ENCODE measurements at places on chromosomes 1 and 21. TPM values are rescaled to one million over a fixed set of nuclear protein-coding genes. Genes with fewer than 3 reads are reported as not detected.
A peak's percentile ranks its signal among the peaks of the same experiment; 100 is the strongest.

PTAFR gene
- 1.8 TPM for total RNA-seq

DNA sequence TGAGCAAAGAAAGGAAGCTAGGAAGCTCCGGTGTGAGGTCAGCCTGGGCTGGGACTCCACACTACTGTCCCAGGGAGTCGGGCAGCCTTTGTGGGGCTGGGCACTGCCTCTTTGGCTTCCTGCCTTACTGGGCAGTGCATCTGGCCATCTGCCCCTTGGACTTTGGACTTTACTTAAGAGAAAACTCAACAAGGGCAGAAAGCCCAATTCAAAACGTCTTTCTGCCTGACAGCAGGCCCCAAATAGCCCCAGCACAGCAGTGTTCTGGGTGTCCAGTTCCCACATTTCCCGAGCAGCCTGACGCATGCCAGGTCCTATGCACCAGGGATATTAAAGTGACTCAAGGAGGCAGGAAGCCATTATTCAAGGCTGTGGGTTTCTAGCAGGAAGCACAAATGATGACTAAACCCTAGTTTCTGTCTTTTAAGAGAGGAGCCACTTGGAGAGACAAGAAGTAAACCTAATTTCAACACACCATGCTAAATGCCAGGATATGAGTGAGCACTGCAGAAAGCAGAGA is 37.9 kb upstream of the EDEM3 start:
- DNase-seq, result peak; percentile 99
- H3K4me1 ChIP-seq, result peaks cover 17% of the 10 kb centered on the region
- H3K4me3 ChIP-seq, result no peak overlapping the region

GRCh38 chr1:158035976-158036583 is 42.6 kb downstream of the KIRREL1 start:
- H3K27me3 ChIP-seq, result no peaks in the 10 kb centered on the region
- H3K36me3 ChIP-seq, result peaks cover 39% of the 10 kb centered on the region
- H3K27ac ChIP-seq, result peak overlapping the region; percentile 77
- peaks cover 45% of the 10 kb centered on the region for H3K4me1 ChIP-seq

PADI4 gene
- not detected for total RNA-seq

NBL1 gene
- 70.4 TPM for total RNA-seq

- H3K27ac ChIP-seq, result peak overlapping the region; percentile 35
- H3K4me1 ChIP-seq, result no peaks in the 10 kb centered on the region
- no peak overlapping the region for H3K4me3 ChIP-seq
- peaks cover 85% of the 10 kb centered on the region for H3K36me3 ChIP-seq
Observed at GRCh38 chr1:154463512-154463990, 38.5 kb upstream of the TDRD10 start.

CD244 gene
- not detected for total RNA-seq

GRCh38 chr1:165936542-165936941 is 109.1 kb downstream of the UCK2 start:
- H3K4me3 ChIP-seq, result no peak overlapping the region
- peaks cover 10% of the 10 kb centered on the region for H3K27me3 ChIP-seq
- H3K27ac ChIP-seq, result no peak overlapping the region
- no peaks in the 10 kb centered on the region for H3K4me1 ChIP-seq
- no peaks in the 10 kb centered on the region for H3K36me3 ChIP-seq

UTS2 gene
- not detected for total RNA-seq

GRCh38 chr1:222914861-222915632 is 100.2 kb downstream of the DISP1 start:
- peaks cover 27% of the 10 kb centered on the region for H3K4me1 ChIP-seq
- no peaks in the 10 kb centered on the region for H3K36me3 ChIP-seq
- H3K27ac ChIP-seq, result no peak overlapping the region
- H3K4me3 ChIP-seq, result no peak overlapping the region
- DNase-seq, result peak; percentile 87

DNA sequence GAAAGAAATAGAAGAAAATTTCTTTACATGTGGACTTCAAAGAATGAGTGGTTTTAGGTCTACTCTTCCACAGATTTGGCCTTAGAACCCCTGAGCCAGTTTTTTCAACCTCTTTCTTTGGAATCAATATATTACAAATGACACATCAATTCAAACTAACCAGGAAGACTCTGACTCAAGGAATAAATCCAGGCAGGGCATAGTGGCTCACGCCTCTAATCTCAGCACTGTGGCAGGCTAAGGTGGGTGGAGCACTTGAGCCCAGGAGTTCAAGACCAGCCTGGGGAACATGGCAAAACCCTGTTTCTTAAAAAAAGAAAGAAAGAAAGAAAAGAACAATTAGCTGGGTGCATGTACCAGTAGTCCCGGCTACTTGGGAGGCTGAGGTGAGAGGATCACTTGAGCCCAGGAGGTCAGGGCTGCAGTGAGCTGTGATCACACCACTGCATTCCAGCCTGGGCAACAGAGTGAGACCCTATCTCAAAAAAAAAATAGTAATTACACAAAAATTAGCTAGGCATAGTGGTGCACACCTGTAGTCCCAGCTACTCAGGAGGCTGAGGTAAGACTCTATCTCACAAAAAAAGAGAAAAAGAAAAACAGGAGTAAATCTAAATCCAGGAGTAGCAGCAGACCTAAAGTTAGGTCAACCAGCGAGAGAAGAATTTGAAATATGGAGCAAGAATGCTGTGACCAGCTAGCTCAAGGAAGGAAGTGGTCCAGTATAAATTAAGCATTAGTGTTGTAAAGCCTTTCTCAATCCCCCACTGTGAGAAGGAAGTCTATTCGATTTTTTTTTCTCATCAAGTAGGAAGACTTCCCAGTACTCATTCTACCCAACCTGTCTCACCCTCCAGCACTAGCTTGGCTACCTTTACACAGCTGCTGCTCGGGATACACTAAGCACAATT is 1.9 kb downstream of the SORT1 start:
- peaks cover 42% of the 10 kb centered on the region for H3K4me1 ChIP-seq
- H3K36me3 ChIP-seq, result peaks cover 1% of the 10 kb centered on the region
- peak overlapping the region; percentile 78 for H3K4me3 ChIP-seq

DNA sequence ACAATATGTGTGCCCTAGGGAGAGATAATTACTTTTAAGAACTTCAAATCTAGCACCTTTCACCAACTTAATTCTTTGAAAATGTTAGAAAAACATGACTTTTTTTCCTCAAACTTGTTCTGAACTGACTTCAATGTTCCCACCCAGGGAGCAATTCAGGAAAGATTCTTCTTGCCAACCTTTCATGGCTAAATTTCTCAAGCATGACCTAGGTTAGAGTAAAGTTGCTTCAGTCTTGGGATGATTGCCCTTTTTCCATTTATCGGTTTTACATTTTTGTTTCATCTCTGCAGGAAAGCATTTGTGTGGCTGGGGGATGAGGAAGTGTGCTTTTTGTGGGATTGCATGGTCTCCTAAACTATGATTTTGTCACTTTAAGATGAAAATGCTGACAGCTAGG is 647.7 kb downstream of the LTN1 start:
- no peaks in the 10 kb centered on the region for H3K4me1 ChIP-seq
- H3K4me3 ChIP-seq, result no peak overlapping the region
- no peak for DNase-seq
- no peaks in the 10 kb centered on the region for H3K36me3 ChIP-seq
- no peak overlapping the region for H3K27ac ChIP-seq

GRCh38 chr1:246537441-246537840 is 28.6 kb downstream of the TFB2M start:
- H3K4me3 ChIP-seq, result no peak overlapping the region
- H3K36me3 ChIP-seq, result peaks cover 34% of the 10 kb centered on the region
- H3K27ac ChIP-seq, result no peak overlapping the region
- no peak for DNase-seq
- H3K4me1 ChIP-seq, result no peaks in the 10 kb centered on the region
- H3K27me3 ChIP-seq, result no peaks in the 10 kb centered on the region

TMEM82 gene
- not detected for total RNA-seq

RXFP4 gene
- not detected for total RNA-seq

GRCh38 chr1:154846565-154847442 is 23.3 kb downstream of the KCNN3 start:
- H3K27me3 ChIP-seq, result peaks cover 42% of the 10 kb centered on the region
- no peak for DNase-seq
- H3K4me3 ChIP-seq, result no peak overlapping the region

OR2T33 gene
- total RNA-seq, result not detected

Data from MCF 10A (cell line).